ENCODE measurements at places on chromosomes 11 and 22. TPM values are rescaled to one million over a fixed set of nuclear protein-coding genes. Genes with fewer than 3 reads are reported as not detected.

The HBG1 gene
- not detected for polyA plus RNA-seq

The GRIA4 gene
- not detected for polyA plus RNA-seq

The H19 gene
- 4.5 TPM for polyA plus RNA-seq

The SLC22A9 gene
- not detected for polyA plus RNA-seq

The SHANK2 gene
- not detected for polyA plus RNA-seq

The RNF215 gene
- polyA plus RNA-seq = 4.5 TPM

The PANX3 gene
- not detected for polyA plus RNA-seq

The TXN2 gene
- polyA plus RNA-seq = 54.2 TPM

Measured in aorta (tissue), 5 donors.